ENCODE measurements at places on chromosomes 1 and 21. TPM values are rescaled to one million over a fixed set of nuclear protein-coding genes. Genes with fewer than 3 reads are reported as not detected.

The TINAGL1 gene
- total RNA-seq = 212 TPM

The CCDC30 gene
- total RNA-seq = 2.1 TPM

- no peak overlapping the region for H3K4me3 ChIP-seq
- H3K27ac ChIP-seq = no peak overlapping the region
- H3K27me3 ChIP-seq = no peaks in the 10 kb centered on the region
- H3K4me1 ChIP-seq = no peaks in the 10 kb centered on the region
These were observed 49.6 kb downstream of the ANGPTL1 start for GRCh38 chr1:178821134-178821866.

GRCh38 chr1:180909005-180909414 is 3.7 kb upstream of the KIAA1614 start:
- peaks cover 25% of the 10 kb centered on the region for H3K4me1 ChIP-seq
- H3K27ac ChIP-seq = no peak overlapping the region
- H3K4me3 ChIP-seq = no peak overlapping the region
- H3K36me3 ChIP-seq = no peaks in the 10 kb centered on the region
- H3K27me3 ChIP-seq = no peaks in the 10 kb centered on the region

- H3K4me3 ChIP-seq = no peak overlapping the region
- peaks cover 7% of the 10 kb centered on the region for H3K4me1 ChIP-seq
- H3K36me3 ChIP-seq = no peaks in the 10 kb centered on the region
- H3K27ac ChIP-seq = peak overlapping the region; percentile 61
- DNase-seq = no peak
These were observed 1.5 kb downstream of the CA6 start for GRCh38 chr1:8947127-8947691.

DNA sequence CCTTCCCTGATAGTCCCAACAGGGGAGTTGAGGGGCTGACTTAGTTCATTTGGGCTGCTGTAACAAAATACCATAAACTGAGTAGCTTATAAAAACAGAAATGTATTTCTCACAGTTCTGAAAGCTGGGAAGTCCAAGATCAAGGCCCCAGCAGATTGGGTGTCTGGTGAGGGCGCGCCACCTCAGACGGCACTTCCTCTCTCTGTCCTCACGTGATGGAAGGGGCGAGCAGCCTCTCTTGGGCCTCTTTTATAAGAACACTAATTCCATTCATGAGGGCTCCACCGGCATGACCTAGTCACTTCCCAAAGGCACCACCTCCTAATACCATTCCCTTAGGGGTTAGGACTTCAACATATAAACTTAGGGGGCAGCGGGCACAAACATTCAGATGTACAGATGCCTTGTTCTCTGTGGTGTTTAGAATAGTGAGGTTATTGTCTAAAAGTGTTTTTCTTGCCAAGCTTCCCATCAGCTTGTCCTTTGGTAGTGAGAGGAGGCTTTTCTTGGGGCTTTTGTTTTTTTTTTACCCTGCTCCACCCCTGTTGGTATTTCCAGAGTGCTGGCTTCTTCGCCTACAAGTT is 20.3 kb downstream of the NIPAL3 start:
- peaks cover 14% of the 10 kb centered on the region for H3K4me1 ChIP-seq
- H3K27me3 ChIP-seq = no peaks in the 10 kb centered on the region
- H3K27ac ChIP-seq = no peak overlapping the region
- H3K4me3 ChIP-seq = no peak overlapping the region
- no peak for DNase-seq

GRCh38 chr1:35882586-35882944 is 444 bp upstream of the AGO1 start:
- DNase-seq = no peak
- H3K36me3 ChIP-seq = no peaks in the 10 kb centered on the region
- H3K27me3 ChIP-seq = no peaks in the 10 kb centered on the region
- H3K27ac ChIP-seq = peak overlapping the region; percentile 79

- no peaks in the 10 kb centered on the region for H3K36me3 ChIP-seq
- H3K27me3 ChIP-seq = no peaks in the 10 kb centered on the region
- H3K4me1 ChIP-seq = peaks cover 38% of the 10 kb centered on the region
- no peak overlapping the region for H3K4me3 ChIP-seq
These were observed 34.6 kb downstream of the GADD45A start for GRCh38 chr1:67719329-67720196.

All from heart right ventricle (tissue), 16 donors.